Activated effector memory CD4-positive, alpha-beta T cell treated with Interleukin-2 at 50 U/mL for 16 hours (primary cell): ENCODE measurements at places on chromosomes 4 and X.
A peak's percentile ranks its signal among the peaks of the same experiment; 100 is the strongest.

DNA sequence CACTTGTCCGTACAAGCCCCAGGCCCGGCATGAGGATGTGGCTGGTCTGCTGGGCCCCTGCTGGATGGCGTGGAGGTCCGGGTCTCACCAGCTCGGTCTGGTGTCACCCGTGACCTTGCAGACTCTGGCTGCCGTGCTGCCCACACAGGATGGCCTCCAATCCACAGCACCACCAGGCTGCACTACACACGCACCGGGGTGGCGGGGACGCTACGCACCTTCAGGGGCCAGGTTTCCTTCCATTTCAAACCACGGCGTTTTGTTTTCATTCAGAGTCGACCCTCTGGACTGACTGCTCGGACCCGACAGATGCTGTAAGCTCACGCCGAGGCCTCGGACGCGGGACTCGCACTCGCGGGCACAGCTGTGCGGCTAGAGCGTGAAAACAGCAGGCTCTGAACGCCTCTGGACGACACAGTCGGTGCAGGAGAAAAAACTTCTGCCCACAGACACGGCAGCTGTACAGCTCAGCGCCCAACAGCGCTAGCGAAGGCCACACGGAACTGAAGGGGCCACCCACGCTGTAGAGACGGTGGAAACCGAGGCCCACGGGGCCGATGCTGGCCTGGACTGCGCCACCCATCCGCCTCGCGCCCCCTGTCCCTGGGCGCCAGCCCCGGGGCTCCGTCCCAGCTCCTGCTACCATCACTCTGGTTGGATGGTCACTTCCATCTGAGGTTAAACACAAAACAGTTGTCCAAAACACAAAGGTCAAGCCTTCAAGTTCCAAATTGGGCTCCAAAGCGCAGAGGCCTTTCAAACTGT lies 40.0 kb downstream of the FAM53A start:
- no peak for DNase-seq

GRCh38 chrX:118593407-118593806 lies 97.8 kb downstream of the DOCK11 start:
- no peak for DNase-seq

GRCh38 chr4:36574816-36575215 lies 293.4 kb downstream of the DTHD1 start:
- no peak for DNase-seq

DNA sequence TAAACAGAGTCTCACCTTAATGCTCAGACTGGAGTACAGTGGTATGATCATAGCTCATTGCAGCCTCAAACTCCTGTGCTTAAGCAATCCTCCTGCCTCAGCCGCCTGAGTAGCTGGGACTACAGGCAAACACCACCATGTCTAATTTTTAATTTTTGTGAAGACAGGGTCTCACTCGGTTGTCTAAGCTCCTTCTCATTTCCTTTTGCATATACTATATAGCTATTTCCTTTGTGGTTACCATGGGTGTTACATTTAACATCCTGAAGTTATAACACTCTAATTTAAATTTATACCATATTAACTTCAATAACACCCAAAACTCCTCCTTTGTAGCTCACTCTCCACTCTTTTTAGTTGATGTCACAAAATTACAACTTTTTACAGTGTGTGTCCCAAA lies 114.3 kb downstream of the DCK start:
- DNase-seq: no peak

GRCh38 chr4:5389756-5390310 lies 318.5 kb downstream of the EVC2 start:
- no peak for DNase-seq

- no peak for DNase-seq
Measured at GRCh38 chr4:122453384-122453995, 3.0 kb downstream of the IL2 start.

DNA sequence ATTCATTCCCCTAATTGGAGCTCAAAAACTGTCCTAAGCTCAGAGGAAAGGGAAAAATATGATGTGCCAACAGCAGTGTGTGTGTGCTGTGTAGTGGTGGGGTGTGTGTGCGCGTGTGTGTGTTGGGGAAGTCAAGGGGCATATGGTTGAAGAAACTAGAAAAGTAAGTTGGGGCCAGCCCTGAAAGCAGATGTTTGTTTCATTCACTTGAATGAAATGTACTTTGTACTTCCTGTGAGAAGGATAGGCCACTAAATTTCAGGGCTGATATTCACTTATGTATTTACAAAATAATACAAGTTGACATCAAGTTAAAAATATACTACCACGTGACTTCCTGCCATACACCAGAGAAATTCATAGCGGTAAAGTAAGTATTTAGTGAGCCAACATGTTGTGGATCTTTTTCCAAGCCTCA lies 151.3 kb upstream of the JADE1 start:
- DNase-seq: no peak

DNA sequence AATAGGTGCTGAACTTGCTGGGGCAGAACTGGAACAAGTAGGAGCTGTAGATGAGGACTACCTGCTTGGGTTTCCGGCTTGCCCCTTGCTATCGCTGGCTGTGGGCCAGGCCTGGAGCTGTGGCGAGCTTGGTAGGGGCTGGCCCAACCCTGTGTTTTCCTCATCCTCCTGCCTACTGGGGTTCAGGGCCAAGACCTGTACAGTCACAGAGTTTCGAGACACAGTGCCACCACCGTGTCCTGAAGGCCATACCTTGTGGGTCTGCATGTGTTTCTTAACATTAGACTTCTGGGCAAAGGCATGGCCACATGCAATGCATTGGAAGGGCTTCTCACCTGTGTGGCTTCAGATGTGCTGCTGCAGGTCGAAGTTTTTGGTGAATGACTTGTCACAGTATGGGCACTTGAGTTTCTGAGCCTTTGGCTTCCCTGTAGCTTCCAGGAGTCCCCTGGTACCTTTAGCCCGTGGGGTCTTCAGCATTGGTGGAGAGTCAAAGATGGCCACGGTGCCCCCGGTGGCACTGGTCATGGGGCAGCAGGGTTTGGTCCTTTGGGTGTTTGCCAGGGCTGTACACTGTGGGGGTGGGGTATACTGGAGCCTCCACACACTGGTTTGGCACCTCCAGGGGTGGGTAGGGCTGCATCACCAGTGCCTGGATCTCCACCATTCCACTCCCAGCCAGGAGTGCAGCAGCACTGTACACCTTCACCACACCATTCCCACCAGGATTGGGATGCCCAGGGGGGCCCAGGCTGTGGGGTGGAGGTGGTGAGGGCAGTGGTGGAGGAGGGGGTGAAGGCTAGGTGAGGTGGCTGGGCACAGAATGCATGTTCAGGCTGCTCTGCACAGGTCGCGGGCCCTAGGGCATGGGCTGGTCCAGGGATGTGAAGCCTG lies 52.1 kb downstream of the CFAP299 start:
- DNase-seq: no peak

- peak; percentile 35 for DNase-seq
Measured at GRCh38 chrX:119605464-119606279, 552 bp downstream of the NKRF start.

DNA sequence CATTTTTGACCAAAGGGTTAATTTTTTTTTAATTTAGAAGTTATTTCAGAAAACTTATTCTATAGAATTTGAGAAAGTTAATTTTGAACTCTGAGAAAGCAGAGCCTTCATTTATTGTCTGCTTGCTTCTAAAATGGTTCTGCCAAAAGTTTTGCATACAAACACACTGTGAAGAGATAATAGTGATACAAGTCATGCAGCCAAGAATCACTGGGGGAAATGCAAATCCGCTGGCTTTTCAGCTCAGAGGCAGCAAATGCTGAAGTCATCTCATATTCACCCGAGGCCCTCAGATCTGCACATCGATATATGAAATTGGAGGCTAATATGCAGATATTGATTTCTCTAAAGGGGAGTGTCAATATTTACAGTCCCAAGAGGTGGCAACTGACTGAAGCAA lies 186.2 kb downstream of the KIT start:
- DNase-seq: no peak

DNA sequence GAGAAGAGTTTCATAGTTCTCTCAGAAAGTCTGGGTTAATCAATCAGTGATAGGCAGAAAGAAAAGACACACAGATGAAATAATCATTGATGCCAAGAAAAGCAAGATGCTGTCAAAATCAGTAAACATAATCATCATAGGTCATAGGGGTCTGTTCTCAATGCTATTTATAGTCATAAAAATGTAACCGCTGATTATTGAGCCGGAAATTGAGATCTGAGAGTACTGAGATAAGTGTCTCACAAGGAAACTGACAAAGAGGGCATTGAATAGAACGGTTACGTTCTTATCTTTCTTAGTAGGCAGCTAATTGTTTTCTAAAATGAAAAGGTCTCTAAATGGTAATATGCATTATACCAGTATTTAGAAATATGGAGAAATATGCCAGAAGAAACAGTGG lies 1686.1 kb upstream of the AGA start:
- DNase-seq: no peak

GRCh38 chrX:72393836-72394517 lies 88.3 kb upstream of the CITED1 start:
- DNase-seq: no peak

GRCh38 chrX:15056044-15056443 lies 182.8 kb downstream of the MOSPD2 start:
- no peak for DNase-seq

- DNase-seq: peak; percentile 40
Measured at GRCh38 chrX:101658661-101659491, 774 bp downstream of the ARMCX2 start.

DNA sequence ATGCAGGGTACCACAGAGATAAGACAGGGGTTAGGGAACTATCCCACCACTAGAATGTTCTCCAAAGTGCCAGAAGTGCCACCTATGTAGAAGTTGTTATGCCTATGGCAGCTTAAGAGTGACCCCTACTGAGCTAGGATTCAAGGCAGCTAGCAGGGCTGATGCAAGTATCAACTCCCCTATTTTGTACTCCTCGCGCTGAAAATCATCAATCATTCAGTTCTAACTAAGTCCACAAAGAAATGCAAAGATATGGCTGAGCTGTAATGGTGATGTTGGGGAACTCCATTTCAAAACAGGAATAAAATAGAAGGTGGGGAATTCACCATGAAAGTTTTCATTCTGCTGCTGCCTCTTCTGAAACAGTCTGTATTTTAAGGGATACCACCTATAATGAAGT lies 13.8 kb downstream of the ACSL4 start:
- DNase-seq: no peak

DNA sequence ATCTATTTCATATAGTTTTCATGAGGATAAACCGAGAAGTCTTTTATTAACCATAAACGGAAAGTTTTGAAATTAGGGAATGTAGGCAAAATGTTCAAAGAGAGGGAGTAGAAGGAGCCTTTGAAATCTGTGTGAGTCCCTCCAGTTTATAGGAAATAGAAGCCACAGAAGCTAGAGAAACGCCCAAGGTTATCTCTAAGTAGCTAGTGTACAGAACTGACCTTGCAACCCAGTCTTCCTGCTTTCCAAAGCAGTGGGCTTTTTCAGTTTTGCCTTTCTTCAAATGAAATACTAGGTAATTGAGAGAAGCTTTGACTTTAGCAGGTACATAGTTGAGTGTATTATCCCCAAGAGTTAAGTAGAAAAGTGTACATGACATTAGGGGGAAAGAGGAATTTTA lies 39.4 kb downstream of the STIM2 start:
- DNase-seq: no peak

DNA sequence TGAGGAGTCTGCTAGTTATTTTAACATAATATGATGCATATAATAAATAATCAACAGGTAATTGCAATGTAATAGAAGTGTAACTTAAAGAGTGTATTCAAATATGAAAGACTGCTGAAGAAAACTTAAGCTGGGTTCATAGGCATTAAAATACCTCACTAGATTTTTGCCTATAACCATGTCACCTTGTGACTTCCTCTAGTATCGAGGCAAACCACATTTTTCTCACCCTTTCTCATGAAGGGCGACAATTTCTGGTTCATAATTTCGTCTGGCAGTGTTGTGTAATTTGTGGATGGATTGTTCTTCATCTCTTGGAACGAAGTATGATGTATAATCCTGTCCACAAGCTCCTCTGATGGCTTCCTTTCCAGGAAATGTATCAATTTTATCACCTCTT lies 16.0 kb downstream of the SULT1E1 start:
- DNase-seq: no peak

DNA sequence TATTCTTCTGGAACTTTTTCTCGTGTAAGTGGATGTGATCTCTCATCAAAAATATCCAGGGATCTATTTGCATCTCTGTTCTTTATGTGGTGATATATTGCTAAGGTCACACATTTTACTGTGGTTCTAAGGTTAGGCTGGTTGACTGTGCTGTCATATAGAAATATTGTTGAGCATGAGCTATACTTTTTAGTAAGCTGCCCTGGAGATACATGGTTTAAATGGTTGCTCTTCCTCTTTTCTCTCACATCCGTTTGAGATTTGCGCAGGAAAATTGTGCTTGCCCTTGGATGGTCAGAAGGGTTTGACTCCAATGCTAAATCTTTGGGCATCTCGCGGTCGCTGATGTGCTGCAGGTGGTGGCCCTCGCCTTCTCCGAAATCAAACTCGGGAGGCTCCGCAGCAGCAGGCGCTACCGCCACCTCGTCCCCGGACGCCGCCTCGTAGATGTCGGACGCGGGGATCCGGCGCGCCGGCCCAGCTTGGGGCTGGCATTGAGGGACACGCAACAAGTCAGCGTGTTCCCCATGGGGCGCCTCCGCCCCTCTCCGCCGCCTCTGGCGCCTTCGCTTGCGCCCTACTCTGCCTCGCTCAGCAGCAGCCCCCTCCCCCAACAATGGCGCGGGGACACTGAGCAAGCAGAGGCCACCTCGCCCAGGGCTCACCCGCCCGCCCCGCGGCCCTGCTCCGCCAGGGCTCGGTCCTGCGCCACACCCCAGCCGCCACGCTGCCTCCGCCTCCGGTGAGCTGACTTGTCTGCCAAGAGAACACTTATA lies 154.5 kb downstream of the MSN start:
- DNase-seq: peak; percentile 23

DNA sequence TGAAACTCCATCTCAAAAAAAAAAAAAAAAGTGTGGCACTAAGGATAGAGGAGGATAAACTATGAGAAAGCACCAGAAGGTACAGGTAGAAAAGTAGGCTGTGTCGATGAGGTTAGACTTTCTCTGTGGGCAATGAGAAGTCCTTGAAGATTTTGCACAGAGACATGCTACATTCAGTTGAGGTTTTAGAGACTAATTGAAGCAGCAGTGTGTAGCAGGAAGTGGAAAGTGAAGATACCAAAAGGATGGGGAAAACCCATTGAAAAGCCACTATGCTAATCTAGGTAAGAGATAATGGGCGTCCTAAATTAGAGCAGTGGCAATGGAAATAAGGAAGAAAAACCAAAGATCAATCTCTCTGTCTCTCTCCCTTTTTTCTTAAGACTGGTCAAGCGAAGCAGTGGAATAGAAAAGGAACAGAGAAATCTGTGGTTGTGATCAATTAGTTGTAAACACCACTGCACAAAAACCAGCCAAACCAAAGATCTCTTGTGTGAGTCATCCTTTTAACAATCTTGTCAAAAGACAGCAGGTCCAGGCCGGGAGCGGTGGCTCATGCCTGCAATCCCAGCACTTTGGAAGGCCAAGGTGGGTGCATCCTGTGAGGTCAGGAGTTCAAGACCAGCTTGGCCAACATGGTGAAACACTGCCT lies 3.5 kb downstream of the SPINK2 start:
- no peak for DNase-seq
